NCI-H1417 (cell line): ENCODE measurements at places on chromosomes 7 and 10.

DNA sequence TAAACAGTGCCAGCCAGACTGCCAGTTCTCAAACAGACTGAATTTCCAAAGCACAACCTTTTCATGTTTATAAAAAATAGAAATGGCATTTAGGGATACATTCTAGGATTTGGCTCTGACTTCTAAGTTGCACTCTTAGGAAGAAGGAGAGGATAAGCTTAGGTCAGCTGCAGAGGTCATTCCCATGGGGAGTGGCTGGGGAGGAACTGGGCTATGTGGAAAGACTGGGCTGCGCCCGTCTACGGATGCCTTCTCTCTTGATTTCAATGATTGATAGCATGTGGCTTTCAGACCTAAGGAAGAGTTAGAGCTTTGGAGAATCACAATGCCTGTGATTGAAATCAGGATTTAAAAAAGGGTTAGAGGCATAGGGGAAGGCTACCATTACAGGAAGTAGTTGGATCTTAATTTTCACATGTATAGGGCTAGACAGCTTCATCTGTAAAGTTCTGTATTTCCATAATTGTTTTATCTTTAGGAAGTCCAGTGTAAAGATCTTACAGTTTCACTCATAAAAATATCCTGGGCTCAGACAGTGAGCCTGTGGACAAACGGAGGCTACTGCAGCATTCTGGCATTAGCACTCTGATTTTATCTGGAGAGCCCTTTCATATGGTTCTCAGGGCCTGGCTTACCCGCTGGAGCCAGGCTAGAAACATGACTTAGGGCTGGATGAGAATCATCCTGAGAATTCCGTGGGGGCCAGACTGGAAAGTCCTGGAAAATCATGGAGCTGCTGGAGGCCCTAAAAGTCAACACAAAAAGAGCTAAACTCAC lies 29.5 kb downstream of the NUDT5 start:
- DNase-seq, result no peak

GRCh38 chr7:158957510-158957906 lies 101.2 kb downstream of the DYNC2I1 start:
- peak; percentile 91 for DNase-seq

- no peak for DNase-seq
Observed at GRCh38 chr10:93741367-93741766, 16.4 kb upstream of the LGI1 start.

GRCh38 chr10:48477616-48478015 lies 127.3 kb downstream of the ARHGAP22 start:
- DNase-seq, result no peak

GRCh38 chr7:5064391-5065106 lies 18.9 kb downstream of the RBAK start:
- no peak for DNase-seq

DNA sequence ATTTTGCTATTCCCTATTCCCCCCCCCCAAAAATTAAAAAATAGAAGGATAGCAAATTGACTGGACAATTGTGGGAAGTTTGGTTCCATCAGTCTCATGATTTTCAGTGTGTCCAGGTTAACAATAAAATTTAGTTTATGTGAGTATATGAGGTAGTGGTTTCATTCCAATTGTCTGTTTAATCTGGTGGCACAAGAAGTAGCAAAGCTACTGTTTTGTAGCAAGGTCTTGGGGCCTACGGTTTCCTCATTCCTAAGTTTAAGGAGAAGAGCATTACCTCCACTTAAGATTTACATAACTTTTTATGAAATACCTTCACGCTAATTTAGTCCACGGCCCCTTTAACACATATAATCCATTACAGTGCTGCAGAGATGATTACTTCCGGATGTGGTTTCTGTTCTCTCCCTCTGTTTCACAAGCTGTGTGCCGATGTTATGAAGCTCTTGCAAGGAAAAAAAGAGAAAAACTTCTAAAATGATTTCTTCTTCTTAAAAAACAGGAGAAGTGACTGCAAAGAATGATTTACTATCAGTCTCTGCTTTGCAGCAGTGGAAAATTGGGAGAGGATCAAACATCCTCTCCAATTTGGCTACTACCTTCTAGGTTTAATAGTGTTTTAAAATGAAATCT lies 32.7 kb upstream of the NPVF start:
- no peak for DNase-seq

- DNase-seq, result peak; percentile 90
Observed at GRCh38 chr10:22316286-22317075, at the start of gene COMMD3. Gene COMMD3, plus strand, starts transcription at chr10:22316388. Its CDS starts 30 bp downstream, at chr10:22316418.

DNA sequence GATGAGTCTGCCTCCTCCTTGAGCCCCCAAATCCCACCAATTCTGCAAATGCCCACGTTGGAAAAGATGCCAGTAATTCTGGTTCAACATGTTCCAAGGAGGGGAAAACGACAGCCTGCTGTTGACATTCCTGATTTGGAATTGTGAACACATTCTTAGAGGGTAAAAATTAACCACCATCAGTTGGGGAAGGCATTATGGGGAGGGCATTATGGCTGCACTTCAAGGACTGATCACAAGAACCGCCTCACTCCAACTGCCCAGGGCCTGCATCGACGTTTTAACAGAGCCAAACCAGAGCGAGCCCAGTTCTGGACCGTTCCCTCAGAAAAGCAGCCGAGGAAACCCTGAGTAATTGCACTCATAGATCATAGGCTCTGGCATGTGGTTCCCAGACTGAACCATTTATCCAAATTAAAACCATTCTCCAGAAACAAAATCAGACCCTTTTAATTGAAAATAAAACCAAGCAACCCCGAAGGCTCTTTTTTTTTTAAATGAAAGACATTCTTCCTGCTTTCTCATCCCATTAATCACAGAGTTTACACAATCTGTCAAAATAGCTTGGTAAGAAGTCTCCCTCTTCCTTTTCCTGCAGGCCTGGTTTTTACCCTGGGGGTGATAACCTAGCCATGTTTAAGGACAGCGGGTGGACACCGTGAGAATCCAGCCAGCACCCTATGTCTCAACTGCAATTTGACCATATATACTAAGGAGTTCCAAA lies 8.0 kb downstream of the TNS3 start:
- no peak for DNase-seq

DNA sequence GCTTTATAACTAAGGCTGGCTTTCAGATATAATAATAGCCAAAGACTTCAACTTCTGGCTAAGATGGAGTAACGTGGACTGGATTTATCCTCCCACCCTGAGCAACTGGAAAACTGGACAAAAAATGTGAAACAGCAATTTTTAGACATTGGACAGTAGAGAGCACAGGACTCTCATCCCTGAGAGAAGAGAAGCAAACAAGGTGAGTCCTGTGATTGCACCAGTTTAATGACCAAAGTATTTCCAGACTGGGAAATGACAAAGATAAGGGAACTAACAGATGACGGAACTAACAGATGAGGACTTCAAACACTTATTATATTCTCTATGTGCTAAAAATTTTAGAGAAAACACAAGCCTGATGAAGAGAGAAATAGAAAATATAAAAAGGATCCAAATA lies 175.7 kb upstream of the SLC25A13 start:
- peak; percentile 51 for DNase-seq

GRCh38 chr7:50677638-50677996 lies 105.1 kb downstream of the GRB10 start:
- no peak for DNase-seq

GRCh38 chr10:135132-135600 lies at the start of gene ZMYND11:
Gene ZMYND11, plus strand, starts transcription at chr10:135455. Its CDS starts 44,558 bp downstream, at chr10:180013.
- DNase-seq, result peak; percentile 80

DNA sequence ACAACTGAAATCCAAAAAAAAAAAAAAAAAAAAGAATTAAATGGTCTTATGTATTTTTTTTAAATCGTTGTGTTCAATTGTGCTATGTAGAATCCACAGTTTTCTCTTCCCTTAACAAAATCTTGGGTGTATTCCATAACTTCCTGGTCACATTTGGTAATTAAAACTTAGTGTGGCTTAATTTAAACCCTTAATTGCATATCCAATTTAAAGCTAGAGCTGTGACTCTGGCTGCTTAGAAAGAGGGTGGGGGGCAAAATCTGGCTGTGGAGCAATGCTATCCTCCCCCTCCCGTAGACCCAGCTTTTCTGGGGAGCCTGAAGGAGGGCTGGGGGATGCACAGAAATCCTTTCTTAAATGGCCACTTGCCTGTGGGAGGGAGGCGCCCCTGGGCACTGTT lies 695.1 kb downstream of the INHBA start:
- no peak for DNase-seq

GRCh38 chr10:116716381-116716780 lies 26.0 kb downstream of the HSPA12A start:
- no peak for DNase-seq

DNA sequence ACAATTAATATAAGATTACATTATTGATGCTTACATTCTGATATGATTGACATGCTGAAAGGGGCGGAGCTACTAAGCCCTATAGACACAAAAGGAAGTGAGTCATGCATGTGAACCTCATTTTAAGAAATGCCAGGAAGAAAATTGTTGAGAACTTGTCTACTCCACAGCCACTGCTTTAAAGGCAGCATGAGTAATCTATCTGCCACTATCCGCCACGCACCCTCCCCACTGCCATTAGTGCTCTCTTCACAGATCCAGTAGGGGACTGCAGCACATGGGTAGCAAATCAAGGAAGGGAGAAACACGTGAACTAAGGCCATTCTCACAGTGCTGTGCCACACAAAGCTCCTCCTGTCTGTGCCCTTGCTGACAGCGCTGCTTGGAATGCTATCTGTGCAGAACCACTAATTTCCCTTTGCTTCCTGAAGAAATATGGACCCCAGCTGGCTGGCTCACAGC lies 524.8 kb downstream of the GRM8 start:
- DNase-seq, result no peak

GRCh38 chr7:110962826-110963225 lies 128.1 kb upstream of the LRRN3 start:
- DNase-seq, result no peak

DNA sequence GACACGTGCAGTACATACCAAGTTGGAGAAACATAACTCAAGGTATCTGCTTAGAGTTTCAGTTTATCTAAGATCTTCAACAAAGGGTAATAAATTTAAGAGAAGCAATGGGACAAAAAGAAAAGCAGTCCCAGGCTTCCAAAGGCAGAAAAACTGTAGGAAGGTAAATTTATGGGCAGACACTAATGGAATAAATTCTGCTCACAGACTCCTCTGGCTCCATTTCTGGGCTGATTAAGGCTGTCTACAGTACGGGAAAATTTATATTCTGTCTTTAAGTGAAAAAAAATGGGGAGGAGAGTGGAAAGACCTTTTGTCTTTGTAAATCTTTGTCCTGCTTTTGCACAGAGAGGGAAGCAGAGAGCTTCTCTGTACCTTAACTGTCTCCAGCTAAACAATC lies 587.5 kb upstream of the IGFBP3 start:
- DNase-seq, result no peak

- peak; percentile 45 for DNase-seq
Observed at GRCh38 chr10:116444527-116445142, 17.0 kb downstream of the PNLIPRP3 start.

DNA sequence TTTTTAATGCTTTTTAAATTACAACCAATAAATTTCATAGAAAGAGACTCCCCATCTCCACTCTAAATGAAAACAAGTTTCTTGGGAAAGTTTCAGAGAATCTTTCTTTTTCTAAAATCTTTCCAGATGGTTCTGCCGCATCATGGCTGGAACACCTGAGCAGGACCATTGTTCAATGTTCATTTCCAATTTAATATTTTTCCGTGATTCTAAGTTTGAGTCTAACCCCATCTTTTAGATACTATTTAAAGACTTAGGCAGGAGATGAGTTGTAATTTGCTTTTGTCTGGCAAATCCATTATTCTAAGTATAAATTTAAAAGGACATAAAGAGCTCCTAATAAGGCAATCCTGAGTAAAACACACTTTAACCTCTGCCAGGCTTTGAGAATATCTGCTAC lies 325.2 kb downstream of the BICC1 start:
- no peak for DNase-seq

GRCh38 chr7:97401398-97401797 lies 283.9 kb downstream of the SDHAF3 start:
- no peak for DNase-seq

DNA sequence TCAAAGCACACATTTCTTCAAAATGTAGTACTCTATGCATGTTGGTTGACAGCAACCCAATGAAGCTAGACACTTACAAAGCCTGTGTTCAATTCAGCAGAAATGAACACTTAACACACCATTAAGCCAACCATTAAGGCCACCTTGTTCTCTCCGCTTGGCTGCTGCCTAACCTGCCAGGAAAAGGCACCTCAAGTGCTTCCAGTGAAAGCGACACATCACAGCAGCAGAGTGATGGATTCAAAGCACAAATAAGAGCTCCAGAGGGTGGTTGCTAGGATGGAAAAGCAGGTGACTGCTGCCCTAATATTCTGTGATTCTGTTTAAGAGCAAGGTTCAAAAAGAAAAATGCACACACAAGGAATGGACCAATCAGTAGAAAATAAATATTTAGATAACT lies 81.5 kb upstream of the GNAI1 start:
- peak; percentile 98 for DNase-seq

GRCh38 chr10:59631237-59631636 lies 78.4 kb downstream of the SLC16A9 start:
- no peak for DNase-seq

DNA sequence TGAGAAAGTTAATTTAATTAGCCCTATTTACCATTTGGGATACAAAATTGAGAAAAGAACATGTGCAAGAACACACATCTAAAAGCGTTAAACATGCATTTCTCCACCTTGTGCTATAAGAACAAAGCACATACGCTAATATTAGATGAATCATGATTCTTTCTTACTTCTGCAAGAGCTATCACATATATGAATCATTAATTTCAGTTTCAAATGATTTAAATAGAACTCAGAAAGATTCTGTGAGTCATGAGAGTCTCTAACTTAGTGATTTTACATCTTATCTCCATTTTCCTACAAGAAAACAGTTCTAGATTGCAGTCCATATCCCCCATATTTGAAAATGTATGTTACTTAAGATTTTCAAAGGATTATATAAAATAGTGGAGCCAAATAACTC lies 173.9 kb downstream of the RNLS start:
- DNase-seq, result no peak

DNA sequence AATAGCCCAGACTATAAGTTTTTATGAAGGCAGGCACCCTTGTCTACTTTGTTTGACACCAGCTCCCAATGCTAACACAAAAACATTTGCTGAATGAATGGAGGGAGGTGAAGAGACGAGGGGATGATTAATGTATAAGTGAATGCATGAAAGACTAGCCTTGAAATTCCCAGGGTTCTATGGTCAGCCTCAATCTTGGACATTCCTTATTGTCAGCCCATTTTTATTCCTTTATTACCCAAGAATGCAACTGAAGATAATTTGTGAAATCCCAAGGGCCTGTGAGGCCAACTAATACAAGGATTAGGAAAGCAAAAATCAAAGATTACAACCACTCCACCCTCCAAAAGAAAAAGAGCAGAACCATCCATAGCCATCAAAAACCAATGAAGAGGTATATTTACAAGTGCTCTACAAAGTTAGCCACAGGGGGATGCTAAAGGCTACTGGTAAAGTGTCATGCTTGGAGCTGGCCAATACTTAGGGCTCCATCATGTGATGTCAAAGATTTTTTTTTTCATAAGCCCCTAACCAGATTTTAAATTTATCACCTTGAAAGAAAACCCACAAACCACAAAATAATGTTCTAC lies 40.0 kb upstream of the ASAH2 start:
- DNase-seq, result no peak

DNA sequence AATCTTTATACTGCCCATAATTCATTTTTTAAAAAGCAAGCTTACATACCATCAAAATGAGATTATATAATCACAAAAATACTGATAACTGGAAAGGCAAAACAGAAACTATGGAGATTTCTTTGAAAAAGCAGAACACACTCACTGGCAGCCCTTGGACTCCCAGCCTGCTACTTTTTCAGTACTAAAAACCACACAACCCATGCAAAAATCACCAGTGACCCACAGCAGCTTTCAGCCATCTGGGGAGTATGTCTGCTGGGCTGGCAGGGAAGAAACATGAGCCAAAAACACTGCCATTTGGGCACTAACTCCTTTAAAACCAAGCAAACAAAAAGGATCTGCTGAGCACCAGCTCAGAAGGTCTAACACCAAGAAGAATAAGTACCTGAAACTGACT lies 80.0 kb upstream of the DDC start:
- no peak for DNase-seq
